NCI-H748 treated with DMSO at 0.1 percent for 48 hours (cell line): ENCODE measurements at places on chromosomes 3 and 15.

DNA sequence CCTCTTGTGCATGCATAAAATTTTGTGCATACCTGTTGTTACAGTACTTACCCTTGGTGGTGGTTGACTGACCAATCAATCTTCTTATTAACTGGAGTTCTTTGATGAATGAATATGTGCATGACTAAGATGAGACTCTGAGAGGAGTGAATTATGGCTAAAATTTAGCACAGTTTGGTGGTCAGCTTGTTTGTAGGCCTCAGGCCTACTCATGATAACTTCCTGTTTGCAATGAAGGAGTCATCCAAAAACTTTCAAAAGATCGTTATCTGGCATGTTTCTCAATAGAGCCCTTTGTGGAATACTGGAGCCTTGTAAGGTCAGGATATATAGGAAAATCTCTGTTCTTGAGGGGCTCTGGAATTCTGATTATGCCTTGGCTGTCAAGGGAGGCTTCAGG lies 66.5 kb downstream of the LEKR1 start:
- no peak for DNase-seq

- no peak for DNase-seq
Observed at GRCh38 chr3:187648177-187648576, 22.0 kb downstream of the SST start.

DNA sequence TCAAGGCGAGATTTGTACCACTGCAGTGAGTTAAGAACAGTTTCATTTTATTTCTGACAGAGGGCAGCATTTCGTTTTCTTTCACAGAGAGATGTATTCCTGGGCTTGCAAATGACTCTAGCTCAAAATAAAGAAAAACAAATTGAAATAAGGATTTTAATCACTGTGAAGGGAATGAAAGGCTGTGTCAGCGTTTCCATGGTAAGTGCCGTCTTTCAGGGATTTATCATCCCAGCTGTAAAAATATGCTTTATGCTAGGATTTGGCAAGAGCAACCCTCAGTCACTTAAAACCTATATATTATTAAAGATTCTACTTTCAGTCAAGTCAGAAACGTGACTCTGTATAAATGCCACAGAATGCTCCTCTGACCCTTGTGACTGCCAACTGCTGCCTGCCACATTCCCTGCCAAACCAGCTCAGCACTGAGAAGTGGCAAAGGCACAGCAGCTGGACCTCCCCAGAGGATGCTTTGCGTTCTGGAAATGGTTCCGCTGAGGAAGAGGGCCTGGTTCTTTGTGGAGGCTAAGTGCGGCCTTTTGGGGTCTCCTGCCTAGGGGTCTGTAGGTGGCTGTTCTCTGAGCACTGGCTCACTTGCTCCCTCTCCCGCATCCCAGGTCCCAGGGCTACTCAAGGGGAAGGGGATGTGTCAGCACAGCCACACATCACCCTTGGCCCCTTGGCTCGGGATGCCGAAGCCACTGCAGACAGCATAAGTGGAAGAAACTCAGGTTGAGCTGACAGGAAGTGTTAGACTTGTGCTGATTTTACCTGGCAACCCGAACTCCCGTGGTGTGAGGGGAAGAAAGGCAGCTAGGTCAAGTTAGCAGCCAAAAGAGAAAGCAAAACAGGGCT lies 56.6 kb upstream of the POMGNT2 start:
- no peak for DNase-seq

DNA sequence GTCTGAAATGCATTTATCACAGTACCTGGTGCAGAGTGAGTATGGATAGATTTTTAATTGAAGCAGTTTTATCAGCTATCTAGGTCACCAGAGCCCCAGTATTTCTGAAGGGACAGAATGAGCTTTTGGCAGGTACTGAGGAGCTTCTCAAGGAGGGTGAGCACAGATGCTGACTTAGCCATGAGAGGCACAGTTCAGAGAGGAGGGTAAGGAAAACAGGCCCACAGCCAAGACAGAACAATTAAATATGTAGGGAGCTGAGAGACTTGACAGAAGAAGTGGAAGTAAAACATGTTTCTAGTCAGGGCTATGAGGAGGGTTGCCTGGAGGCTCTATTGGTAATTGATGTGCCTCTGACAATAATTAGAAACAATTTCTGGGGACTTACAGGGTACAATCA lies 20.1 kb downstream of the ZNF80 start:
- no peak for DNase-seq

GRCh38 chr3:113454057-113454456 lies 12.8 kb upstream of the CFAP44 start:
- DNase-seq = no peak

GRCh38 chr3:124916837-124917409 lies 17.6 kb downstream of the MUC13 start:
- DNase-seq = no peak
